ENCODE measurements at places on chromosomes 2 and 18. TPM values are rescaled to one million over a fixed set of nuclear protein-coding genes. Genes with fewer than 3 reads are reported as not detected.

Gene PROM2
- 2.2 TPM for total RNA-seq

Gene LCT
- total RNA-seq, result not detected

Gene DNAH6
- 0.16 TPM for total RNA-seq

Gene RAB6D
- not detected for total RNA-seq

Gene BCL2
- 4.0 TPM for total RNA-seq

DNA sequence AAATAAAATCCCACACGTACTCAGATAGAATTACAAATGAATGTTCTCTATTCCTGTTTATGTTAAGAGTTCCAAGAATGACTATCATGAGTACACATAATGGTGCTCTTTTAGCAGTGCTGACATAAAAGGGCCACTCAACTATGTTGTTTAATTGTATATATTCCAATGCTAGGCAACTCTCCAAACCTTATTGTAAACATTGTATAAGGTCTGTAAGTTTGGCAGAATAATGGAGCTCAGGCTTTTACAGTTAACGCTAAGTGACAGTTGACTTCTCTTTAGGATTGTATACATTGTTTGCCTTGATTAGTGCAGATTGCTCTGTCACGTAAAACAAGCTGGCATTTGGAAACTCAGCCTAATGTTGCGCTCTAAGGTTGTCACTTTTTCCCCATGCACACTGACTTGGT is 20.8 kb downstream of the RBMS1 start:
- H3K27me3 ChIP-seq, result no peaks in the 10 kb centered on the region
- no peak for DNase-seq
- H3K4me3 ChIP-seq, result no peak overlapping the region
- H3K4me1 ChIP-seq, result peaks cover 29% of the 10 kb centered on the region
- no peaks in the 10 kb centered on the region for H3K36me3 ChIP-seq

GRCh38 chr18:22564036-22564435 is 146.3 kb upstream of the CTAGE1 start:
- peaks cover 14% of the 10 kb centered on the region for H3K4me1 ChIP-seq
- DNase-seq, result no peak
- no peak overlapping the region for H3K4me3 ChIP-seq
- no peak overlapping the region for H3K27ac ChIP-seq

- H3K4me1 ChIP-seq, result peaks cover 48% of the 10 kb centered on the region
- H3K4me3 ChIP-seq, result no peak overlapping the region
- no peak for DNase-seq
- H3K27ac ChIP-seq, result no peak overlapping the region
Measured at GRCh38 chr2:42051543-42052235, 3.9 kb downstream of the PKDCC start.

DNA sequence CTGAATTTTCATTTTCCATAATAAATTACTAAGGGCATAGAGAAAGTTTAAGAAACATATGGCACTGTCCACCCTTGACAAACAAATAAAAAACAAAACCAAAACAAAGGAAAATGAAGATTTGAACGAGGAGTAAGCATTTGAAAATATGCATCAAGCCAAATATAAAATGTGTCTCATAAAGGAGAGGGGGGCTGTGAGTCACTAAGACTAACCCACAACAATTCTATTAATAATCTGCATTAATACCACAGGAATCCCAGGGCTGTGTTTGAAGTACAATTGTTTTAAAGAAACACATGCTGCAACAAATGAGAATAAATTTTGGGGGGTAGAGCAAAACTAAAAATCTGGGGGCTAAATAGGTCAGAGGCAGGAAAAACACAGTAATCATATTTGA is 53.8 kb upstream of the STK17B start:
- H3K4me3 ChIP-seq, result no peak overlapping the region
- H3K4me1 ChIP-seq, result no peaks in the 10 kb centered on the region
- DNase-seq, result no peak
- H3K27me3 ChIP-seq, result no peaks in the 10 kb centered on the region

GRCh38 chr2:203583701-203584100 is 48.6 kb upstream of the RAPH1 start:
- peaks cover 25% of the 10 kb centered on the region for H3K4me1 ChIP-seq
- no peak overlapping the region for H3K27ac ChIP-seq
- DNase-seq, result no peak
- H3K4me3 ChIP-seq, result no peak overlapping the region
- H3K27me3 ChIP-seq, result no peaks in the 10 kb centered on the region

DNA sequence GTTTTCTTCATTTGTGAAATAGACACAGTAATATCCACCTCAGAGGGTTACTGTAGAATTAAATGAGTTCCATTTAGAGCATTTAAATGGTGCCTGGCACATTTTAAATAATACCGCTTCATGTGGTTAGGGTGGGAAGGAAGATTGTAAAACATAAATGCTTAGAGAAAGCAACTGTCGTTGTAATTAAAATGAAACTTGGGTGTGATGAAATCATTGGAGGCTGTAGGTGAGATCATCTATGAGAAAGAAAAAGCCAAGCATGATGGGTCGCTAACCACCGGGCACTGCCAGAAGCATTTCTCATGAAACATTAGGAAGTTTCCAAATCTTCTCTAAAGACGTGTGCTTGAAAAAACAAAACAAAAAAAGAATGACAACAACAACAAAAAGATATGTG is 8.2 kb upstream of the SLC39A10 start:
- H3K4me3 ChIP-seq, result no peak overlapping the region
- no peaks in the 10 kb centered on the region for H3K27me3 ChIP-seq
- no peak overlapping the region for H3K27ac ChIP-seq
- no peaks in the 10 kb centered on the region for H3K36me3 ChIP-seq
- H3K4me1 ChIP-seq, result peaks cover 30% of the 10 kb centered on the region

DNA sequence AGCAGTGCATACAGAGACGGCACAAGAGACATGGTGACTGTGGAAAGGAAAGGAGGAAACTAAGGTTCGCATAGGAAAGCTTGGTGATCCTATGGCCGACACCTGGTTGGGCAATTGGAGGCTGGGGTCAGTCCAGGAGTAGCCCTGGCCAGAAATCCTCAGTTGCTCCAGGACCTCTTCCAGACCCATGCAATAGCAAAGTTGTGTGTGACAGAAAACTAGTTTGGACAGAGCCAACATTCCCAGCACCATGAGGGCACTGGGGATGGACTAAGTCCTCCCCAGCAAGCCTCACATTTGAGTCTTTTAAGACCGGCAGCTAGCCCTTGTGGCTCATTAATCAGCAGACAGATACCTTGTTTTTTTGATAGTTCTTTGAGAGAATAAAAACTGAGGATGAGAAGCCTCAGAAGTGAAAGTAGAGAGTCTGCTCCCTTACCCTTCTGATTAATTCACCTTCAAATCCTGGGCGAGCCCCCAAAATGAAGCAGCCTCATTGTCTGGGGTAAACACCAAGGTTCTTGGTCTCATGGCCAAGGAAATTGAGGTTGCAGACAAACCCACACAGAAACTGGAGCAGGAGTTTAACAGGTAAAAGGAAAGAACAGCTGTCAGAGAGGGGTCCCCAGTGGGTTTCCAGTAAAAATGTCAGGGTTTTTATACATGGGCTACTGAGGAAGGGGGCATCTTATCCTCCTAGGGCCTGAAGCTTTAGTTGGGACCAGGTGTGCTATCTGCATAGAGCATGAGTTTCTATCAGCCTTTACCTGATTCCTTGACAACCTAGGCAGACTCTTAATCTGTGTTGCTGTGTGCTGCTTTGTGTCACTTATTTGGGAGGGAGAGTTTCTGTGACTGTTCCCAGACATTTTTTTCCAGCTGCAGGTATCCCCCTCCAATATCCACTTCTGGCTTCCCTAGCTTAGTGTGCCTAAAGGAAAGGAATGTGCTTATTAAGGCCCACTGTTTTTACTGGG is 39.1 kb downstream of the STK17B start:
- H3K27me3 ChIP-seq, result 0 out of 2 replicates have a peak, but pooled peaks cover 3% of the 10 kb centered on the region
- H3K4me1 ChIP-seq, result peaks cover 8% of the 10 kb centered on the region
- H3K36me3 ChIP-seq, result peaks cover 14% of the 10 kb centered on the region
- DNase-seq, result peak; percentile 64

DNA sequence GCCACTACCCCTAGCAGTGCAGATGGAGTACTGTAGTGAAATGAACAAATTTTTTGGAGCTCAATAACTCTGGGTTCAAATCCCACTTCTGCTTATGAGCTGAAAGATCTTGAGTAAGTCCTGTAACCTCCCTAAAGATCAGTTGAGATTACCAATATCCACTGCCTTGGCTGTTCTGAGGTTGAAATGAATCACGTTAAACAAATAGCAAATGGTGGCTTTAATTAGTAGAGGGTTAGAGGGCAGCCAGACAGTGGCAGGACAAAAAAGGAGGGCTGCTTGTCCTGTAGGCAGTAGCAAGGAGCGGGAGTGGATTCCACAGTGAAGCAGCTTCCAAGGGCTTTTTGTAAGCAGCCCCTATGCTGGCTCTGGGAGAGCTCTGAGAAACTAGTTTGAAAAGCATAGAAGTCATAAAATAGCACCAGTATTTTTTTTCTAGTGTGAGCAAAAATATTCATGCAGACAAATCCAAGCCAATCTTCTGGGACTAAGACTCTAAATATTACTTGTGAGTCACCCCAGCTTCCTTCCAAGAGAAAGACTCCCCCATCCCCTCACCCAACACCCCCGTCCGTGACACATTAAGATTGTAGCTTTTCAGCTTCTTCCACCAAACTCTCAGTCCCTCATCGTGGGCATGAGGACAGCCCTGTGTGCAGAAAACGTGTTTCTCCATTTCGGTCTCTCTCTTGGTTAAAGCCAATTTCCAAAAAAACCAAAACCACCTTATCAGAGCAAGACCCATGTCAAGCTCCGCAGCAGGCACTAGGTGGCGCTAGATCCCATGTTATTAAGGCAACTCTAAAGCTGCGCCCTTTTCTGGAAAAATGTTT is 123.5 kb upstream of the LGALSL start:
- H3K36me3 ChIP-seq, result no peaks in the 10 kb centered on the region
- DNase-seq, result peak; percentile 98
- H3K27me3 ChIP-seq, result no peaks in the 10 kb centered on the region
- no peak overlapping the region for H3K4me3 ChIP-seq
- H3K27ac ChIP-seq, result no peak overlapping the region

DNA sequence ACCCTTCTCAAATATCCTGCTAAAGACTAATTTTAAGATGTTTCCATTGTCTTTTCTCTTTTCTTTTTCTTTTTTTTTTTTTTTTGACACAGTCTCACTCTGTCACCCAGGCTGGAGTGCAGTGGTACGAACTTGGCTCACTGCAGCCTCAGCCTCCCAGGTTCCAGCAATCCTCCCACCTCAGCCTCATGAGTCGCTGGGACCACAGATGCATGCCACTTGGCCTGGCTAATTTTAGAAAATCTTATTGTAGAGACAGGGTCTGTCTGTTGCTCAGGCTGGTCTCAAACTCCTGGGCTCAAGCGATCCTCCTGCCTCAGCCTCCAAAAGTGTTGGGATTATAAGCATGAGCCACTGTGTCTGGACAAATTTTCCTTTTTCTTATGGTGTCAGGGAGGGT is 167.5 kb downstream of the MCFD2 start:
- no peak overlapping the region for H3K4me3 ChIP-seq
- no peaks in the 10 kb centered on the region for H3K27me3 ChIP-seq
- no peak overlapping the region for H3K27ac ChIP-seq
- no peaks in the 10 kb centered on the region for H3K36me3 ChIP-seq
- no peak for DNase-seq

DNA sequence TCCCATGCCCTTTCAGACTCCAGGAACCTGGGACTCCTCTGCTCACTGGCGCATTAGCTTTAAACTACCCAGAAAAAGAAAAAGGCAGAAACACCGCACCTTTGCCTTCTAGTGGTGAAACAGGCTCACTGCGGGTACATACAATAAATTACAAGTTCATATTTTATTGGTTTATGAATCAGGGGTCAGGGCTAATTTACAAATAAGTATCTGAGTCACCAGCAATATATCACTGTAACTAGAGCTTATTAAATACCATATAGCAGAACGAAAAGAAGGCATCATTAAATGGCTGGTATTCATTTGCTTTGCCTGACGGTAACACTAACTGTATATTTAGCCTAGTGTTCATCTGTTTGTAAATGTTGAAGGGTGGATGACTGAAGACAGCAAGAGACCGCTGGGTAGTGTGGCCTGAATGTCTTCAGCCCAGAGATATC is 26.9 kb upstream of the DTNB start:
- peak; percentile 76 for DNase-seq
- no peak overlapping the region for H3K4me3 ChIP-seq
- no peak overlapping the region for H3K27ac ChIP-seq
- H3K27me3 ChIP-seq, result no peaks in the 10 kb centered on the region
- H3K4me1 ChIP-seq, result peaks cover 14% of the 10 kb centered on the region

- no peak for DNase-seq
- H3K4me3 ChIP-seq, result no peak overlapping the region
- H3K4me1 ChIP-seq, result no peaks in the 10 kb centered on the region
- H3K27me3 ChIP-seq, result no peaks in the 10 kb centered on the region
Measured at GRCh38 chr2:72003124-72003523, 144.5 kb downstream of the CYP26B1 start.

GRCh38 chr18:61187971-61188370 is 145.3 kb upstream of the CDH20 start:
- no peaks in the 10 kb centered on the region for H3K27me3 ChIP-seq
- H3K36me3 ChIP-seq, result no peaks in the 10 kb centered on the region
- H3K4me1 ChIP-seq, result no peaks in the 10 kb centered on the region
- no peak overlapping the region for H3K27ac ChIP-seq

DNA sequence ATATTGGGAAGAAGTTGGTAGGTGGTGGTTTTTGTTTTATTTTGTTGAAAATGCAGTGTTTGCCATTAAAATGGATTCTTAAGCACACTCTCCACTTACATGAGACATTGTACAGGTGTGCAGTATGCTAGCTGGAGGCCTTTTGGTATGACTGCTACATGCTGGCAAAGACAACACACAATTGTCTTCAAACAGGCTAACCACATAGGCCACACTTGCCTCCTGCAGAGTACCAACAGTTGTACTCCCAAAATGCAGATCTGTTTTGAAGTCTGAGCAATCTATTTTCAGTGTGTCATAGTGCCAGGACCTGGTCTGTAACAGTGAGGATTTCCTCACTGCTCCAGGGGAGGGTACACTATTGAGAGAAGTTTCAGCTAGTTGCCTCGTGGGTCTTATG is 213.6 kb downstream of the ZRANB3 start:
- DNase-seq, result no peak
- no peaks in the 10 kb centered on the region for H3K27me3 ChIP-seq
- no peak overlapping the region for H3K4me3 ChIP-seq
- H3K36me3 ChIP-seq, result no peaks in the 10 kb centered on the region

- DNase-seq, result no peak
- no peaks in the 10 kb centered on the region for H3K36me3 ChIP-seq
- H3K27me3 ChIP-seq, result no peaks in the 10 kb centered on the region
- no peak overlapping the region for H3K27ac ChIP-seq
Measured at GRCh38 chr2:182463760-182464159, 36.9 kb upstream of the PDE1A start.
